Osteoblast (primary cell): ENCODE measurements at places on chromosomes 5 and 9. TPM values are rescaled to one million over a fixed set of nuclear protein-coding genes. Genes with fewer than 3 reads are reported as not detected.

GRCh38 chr9:114000671-114001409 is 77.3 kb downstream of the AMBP start:
- DNase-seq, result peak; percentile 56

Gene SPATA31C2
- total RNA-seq, result not detected in 2 replicates

Gene ACTL7B
- not detected in 2 replicates for total RNA-seq

DNA sequence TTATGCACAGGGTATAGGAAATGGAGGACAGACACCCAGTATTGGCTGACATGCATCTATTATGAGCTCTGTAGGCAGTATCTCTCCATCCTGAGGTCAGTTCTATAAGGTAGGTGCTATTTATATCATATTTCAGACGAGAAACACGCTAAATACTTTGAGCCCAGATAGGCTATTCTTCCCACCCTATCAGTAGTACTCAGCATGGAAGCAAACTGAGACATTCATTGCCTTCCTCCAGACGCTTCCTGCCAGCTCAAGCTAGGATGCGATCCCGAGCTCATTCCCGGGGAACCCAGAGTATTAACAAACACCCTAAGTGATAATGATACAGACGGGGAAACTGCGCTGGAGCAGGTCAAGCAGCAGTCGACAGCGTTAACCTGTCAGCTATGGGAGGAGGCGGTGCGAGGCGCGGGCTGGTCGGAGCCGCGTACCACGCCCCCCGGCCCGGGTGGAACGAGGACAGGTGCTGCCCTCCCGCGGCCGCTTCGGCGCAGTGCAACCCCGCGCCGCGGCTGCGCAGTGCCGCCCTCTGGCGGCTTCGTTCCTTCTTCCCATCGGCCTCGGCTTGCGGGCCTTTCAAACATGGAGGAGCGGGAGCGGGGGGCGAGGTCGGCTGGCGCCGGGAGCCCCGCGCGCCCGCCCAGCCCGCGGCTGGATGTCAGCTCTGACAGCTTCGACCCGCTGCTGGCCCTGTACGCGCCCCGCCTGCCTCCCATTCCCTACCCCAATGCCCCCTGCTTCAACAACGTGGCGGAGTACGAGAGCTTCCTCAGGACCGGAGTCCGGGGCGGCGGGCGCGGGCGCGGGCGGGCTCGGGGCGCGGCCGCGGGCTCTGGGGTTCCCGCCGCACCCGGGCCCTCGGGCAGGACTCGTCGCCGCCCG is at the start of gene LSM11:
Gene LSM11 (plus strand): TSS at position 550 of the 888 bp plus-strand sequence. CDS start 39 bp downstream, at position 589.
- DNase-seq, result peak; percentile 99

Gene CDHR2
- under 0.01 TPM in 1 of 2 replicates, not detected in the other for total RNA-seq

DNA sequence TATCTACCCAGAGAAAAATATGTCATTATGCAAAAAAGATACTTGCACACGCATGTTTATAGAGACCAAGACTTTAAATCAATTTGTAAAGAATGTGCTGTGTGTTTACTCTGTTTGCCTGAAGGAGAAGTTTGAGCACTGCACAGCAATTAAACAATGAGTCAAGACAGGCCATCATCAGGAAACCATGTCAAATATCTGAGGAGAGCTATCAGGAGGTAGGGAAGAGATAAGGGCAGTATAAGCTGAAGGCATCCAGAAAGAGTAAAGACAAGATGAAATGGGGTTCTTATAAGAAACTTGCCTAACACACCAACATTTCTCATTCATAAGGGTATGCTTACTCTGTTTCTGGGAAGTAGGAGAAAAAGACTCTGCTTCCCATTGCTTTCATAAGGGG is 405.8 kb upstream of the PTGER4 start:
- DNase-seq, result no peak

- peak; percentile 89 for DNase-seq
Measured at GRCh38 chr9:94847486-94847885, 121.0 kb downstream of the AOPEP start.

- peak; percentile 55 for DNase-seq
Measured at GRCh38 chr5:126460977-126461376, 37.8 kb downstream of the GRAMD2B start.

DNA sequence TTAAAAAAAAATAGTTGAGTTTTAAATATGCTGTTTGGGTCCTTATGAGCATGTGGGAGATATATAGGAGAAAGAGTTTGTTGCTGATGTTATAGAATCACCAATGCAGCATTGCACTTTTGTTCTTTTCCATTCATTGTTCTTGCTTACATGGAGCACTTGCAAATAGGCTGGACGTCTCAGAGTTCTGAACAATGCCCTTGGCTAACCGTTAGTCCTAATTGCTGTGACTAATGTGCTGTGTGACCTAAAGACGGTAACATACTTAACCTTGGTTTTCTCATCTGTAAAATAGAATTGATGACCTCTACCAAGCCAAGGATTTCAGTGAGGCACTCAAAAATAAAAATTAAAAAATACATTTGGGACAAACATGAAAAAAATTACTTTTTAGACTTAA is 29.8 kb downstream of the PIK3R1 start:
- DNase-seq, result peak; percentile 29

DNA sequence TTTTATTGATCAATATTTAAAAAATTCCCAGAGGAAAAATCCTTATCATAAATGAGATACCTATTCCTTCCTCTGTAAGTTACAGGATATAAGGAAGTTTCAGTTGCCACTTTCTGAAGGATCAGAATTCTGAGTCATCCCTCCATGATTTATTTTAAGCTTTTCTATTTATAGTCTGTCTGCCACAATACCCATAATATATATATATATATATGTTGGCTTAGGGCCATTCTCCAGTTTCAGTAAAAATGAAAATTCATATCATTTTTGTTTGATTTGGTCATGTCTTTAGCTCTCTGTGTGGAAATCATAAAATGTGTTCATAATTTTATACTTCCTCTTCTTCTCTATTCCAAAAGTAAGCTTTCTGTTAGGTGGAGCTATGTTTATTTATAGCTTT is 215.8 kb upstream of the CYLC2 start:
- DNase-seq, result no peak

DNA sequence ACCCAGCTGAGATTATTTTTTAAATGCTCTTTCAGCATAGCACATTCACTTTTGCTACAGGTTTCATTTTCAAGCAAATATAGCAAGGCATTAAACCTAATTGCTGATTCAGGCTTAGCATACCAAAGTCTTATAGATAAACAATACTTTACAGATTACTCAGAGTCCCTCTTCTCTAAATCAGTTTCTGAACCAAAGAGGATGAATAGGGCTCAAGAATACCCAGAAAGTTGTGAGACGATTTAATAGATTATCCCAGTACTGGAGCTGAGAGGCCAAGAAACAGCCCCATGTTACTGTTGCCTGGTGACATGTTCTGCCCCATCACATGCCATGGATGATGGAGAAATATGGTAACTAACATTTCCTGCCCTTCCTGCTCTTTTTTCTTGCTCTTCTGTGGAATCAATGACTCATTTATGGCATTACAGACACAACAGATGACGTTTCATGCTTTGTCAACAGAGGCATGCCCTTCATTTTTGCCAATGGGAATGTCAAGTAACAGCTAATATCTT is 18.1 kb upstream of the SSBP2 start:
- DNase-seq, result peak; percentile 71

Gene TAF9
- 84.7 and 85.2 TPM in 2 replicates for total RNA-seq

DNA sequence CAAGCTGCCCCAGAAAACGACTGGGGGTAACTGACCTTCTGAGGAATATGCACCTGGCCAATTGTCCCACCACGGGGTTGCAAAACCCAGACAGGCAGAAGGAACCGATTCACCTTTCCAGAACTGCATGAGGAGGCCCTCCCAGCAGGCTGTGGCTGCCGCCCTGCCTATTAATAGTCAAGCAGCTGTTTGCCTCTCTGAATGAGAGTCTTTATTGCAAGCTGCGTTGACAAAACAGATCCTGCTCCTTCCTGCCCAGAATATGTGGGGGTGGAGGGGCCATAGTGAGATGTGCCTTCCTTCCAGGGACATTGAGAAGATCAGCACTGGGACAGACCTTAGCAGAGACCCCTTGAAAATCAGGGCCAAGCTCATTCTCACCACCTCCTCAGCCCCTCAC is 18.3 kb upstream of the TCOF1 start:
- DNase-seq, result no peak

DNA sequence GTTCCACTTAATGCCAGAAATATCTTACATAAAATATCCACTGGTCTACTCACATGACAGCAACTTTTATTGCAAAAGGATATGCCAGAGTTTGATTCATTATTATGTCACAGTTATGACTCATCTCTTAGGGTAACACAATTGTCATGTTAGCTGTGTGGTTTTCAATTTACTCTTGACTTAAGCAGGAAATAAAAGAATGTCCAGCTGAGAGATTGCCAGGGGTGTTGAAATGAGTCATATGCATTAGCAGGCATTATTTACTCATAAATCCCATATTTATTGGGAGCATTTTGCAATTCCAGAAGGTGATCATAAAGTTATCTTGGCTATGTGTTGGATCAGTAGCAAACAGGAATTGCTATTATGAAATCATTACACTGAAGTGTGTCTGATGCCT is 1164.6 kb upstream of the CDH18 start:
- DNase-seq, result peak; percentile 1

GRCh38 chr5:164377746-164378145 is 872.3 kb downstream of the MAT2B start:
- no peak for DNase-seq

DNA sequence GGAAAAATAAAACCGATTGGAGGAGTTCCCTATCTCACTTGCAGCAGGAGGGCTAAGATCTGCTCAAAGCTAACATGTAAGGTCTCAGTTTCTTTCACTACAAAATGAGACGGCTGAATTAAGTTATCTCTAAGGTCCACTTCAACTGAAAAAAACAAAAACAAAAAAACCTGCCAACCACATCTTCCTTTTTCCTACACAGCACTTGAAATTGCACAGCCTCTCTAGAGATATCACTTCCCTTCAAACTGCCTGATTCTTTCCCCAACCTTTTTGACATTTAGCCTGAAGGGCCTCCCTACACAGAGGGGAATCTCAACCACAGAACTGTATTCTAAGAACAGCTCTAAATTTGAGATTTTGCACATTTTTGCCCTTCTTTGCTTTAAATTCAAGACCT is 227.9 kb upstream of the TARS1 start:
- DNase-seq, result no peak

Gene RAB14
- 30.0 and 30.1 TPM in 2 replicates for total RNA-seq

- DNase-seq, result no peak
Measured at GRCh38 chr9:134890155-134890495, 9.5 kb downstream of the FCN2 start.

DNA sequence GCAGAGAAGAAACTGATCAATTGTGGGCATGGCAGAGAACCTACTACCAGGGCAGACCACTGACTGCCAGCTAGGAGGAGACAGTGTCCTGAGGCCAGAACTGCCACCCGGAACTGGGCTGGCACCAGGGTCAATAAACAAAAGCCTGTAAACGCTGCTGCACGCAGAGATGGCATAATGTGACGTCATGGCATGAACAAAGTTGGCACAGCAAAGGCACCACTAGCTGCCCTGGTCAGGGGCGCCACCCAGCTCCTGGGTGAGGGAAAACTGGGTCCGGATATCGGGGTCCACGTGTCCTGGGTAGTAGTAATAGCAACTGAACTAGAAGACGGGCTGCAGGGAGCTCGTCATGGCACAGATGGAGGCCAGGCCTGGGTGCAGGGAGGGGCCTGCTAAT is 32.1 kb downstream of the DYNC2I2 start:
- DNase-seq, result no peak

Gene C5
- total RNA-seq, result 5.1 and 5.6 TPM in 2 replicates

DNA sequence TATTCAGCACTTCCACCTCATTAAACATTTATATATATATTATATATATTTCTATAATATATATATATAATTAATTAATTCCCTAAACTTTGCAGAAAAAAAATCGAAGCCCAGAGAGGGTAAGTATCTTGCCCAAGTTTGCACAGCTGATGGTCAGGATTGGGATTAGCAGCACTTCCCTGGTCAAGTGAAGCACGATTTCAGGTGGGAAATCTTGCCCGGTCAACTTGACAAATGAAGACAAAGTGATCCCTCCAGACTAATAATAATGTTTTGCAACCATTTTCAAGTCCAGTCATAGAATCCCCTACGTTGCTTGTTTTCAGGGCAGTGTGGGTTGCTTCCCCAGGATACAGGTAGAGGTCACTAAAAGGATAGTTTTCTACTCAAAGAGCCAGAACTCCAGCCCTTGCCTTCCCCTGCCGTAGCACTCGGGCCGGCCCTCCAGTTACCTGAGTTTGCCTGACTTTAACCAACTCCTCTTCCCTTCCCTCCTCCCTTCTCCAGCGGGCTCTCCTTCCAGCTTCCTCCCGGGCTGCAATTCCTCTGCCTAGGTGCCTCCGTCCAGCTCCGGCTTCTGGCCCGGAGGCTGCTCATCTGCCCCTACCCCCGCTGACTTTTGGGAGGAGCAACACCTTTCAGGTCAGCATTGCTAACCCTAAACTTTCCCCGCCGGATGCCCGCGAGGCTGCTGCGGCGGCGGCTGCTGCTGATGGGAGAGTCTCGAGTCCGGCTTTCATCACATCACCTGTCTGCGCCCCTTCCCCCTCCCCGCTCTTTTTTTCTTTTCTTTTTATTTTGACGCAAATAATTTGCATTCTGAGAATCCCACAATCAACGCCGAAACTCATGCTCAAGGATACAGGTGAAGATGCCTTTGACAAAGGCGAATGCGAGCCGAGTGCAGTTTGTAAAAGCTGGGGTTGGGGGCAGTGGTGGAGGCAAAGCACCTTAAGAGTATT is 930 bp downstream of the PRLR start:
- DNase-seq, result no peak

Gene CDH9
- not detected in 2 replicates for total RNA-seq

GRCh38 chr5:95241635-95242034 is 43.3 kb downstream of the MCTP1 start:
- no peak for DNase-seq

DNA sequence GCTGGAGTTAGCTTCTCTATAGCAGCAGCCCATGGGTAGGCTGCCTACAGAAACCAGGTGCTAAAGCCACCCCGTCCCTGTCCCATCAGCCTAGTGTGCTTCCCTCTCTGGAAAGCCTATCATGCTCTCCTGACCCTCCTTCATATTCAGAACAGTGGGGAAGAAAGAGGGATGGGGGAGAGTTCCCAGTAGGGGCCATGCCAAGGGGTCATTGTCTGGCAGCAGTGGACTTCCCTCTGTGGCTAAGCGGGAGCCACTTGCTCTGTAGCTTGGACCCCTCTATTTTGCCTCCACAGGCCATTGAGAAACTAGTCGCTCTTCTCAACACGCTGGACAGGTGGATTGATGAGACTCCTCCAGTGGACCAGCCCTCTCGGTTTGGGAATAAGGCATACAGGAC is 17.5 kb downstream of the PTPA start:
- DNase-seq, result no peak

- DNase-seq, result no peak
Measured at GRCh38 chr5:76718880-76719279, 3.0 kb downstream of the F2R start.

GRCh38 chr5:108259306-108259705 is 122.6 kb downstream of the FBXL17 start:
- DNase-seq, result no peak

Gene OLFML2A
- 27.1 and 29.7 TPM in 2 replicates for total RNA-seq
